ENCODE measurements at places on chromosomes 6 and 20.

DNA sequence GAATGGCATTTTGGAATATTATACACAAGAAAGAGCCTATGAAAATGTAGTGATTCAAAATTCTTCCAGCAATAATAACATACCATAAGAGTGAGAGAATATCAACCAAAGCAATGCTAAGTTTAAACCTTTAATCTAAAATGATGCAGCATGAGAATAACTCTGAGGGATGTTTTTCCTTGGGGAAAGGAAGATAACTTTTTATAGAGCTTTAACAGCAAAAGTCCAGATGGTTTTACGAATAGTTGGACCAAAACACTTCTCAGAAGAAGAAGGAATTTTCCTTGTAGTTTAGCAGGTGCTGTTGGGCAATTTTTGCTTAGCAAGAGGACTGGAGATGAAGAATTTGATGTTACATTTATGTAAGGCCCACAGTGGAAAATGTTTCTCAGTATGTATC is 1503.2 kb downstream of the HACE1 start:
- no peak for DNase-seq

DNA sequence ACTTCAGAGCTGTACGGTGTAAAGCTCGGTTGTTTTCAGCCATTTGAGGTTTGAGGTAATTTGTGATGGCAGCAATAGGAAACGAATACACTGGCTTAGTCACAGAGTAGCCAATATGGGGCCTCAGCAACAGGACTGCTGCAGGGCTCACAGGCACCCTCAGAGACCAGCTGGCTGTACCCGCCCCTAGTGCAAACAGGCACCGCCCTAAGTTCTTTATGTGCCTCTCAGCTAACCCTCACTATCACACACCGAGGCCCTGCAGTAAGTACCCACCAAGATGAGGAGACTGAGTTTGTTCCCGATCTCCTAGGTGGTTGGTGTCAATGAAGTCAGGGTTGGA is 11.2 kb upstream of the SERPINB9 start:
- DNase-seq, result no peak

- DNase-seq, result no peak
Observed at GRCh38 chr6:71474942-71475341, 186.3 kb downstream of the OGFRL1 start.

- no peak for DNase-seq
Observed at GRCh38 chr6:100217225-100218012, 223.4 kb upstream of the MCHR2 start.

DNA sequence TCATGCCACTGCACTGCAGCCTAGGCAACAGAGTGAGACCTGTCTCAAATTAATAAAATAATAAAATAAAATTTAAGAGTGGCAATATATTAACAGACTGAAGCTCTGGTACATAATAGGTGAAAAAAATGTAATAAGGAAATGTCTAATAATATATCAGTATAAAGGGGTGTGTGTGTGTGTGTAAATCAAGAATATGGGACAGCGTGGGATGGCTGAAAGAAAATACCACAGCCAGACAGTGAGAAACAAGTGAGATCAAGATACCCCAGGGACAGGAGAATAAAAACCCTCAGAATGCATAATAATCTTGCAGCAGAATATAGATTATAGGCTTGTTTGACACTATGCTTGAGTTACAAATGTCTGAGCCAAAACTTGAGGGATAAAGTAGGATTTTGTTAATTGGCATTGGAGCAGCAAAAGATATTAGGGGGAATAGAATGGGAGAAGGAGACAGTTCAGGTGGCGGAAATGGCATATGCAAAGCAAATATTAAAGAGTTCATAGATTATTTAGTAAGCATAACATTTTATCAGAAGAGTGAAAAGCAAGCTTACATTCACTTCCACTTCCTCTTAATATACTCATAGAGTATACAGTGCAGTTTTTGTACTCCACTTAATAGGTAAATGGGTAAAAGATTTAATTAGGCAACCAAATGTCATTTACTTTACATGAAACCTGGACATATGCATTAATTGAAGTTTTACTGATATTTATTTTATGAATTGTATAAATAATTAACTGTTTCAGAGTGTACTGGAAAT is 398.5 kb upstream of the GJE1 start:
- DNase-seq, result no peak

GRCh38 chr20:25224941-25225340 is 22.9 kb upstream of the PYGB start:
- DNase-seq, result no peak

- no peak for DNase-seq
Observed at GRCh38 chr20:62989201-62989601, 17.6 kb downstream of the BHLHE23 start.

GRCh38 chr6:90835596-90836212 is 248.8 kb upstream of the MAP3K7 start:
- no peak for DNase-seq

GRCh38 chr20:38078084-38078483 is 44.5 kb downstream of the RPRD1B start:
- DNase-seq, result no peak

GRCh38 chr6:168649209-168649608 is 208.2 kb downstream of the SMOC2 start:
- DNase-seq, result no peak

- no peak for DNase-seq
Observed at GRCh38 chr6:166443166-166443565, 60.4 kb upstream of the MPC1 start.

DNA sequence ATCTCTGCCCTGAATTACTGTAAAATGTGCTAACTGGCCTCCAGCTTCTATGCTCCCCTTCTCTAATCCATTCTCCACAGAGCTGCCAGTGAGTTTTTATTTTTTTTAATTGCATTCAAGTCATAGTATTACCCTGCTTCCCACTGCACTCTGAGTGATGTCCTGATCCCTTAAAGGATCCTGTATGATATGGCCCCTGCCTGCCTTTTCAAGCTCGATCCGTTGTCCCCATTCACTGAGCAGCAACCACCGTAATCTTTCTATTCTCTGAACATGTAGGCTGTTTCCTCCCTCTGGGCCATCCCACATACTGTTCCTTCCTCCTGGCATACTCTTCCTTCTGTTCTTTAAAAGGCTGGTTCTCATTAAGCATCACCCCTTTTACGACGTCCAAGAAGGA is 9.3 kb downstream of the TNFRSF21 start:
- DNase-seq, result no peak

GRCh38 chr6:118500130-118501015 is 47.7 kb upstream of the PLN start:
- no peak for DNase-seq

DNA sequence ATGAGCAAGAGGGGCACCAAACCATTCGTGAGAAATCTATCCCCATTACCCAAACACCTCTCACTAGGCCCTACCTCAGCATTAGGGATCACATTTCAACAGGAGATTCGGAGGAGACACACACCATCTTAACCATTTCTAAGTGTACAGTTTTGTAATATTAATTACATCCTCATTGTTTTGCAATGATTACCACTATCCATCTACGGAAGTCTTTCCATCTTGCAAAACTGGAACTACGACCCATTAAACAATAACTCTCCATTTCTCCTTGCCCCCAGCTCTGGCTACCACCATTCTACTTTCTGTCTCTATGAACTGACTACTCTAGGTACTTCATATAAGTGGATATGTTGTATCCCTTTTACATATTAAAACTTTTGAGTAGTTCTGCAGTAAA is 20.1 kb downstream of the ACOT13 start:
- no peak for DNase-seq

GRCh38 chr20:63657260-63657936 is 714 bp upstream of the RTEL1 start:
- no peak for DNase-seq

- DNase-seq, result no peak
Observed at GRCh38 chr20:24960861-24961260, 11.8 kb downstream of the CST7 start.
